ENCODE measurements at places on chromosomes 1 and 21. TPM values are rescaled to one million over a fixed set of nuclear protein-coding genes. Genes with fewer than 3 reads are reported as not detected.

DNA sequence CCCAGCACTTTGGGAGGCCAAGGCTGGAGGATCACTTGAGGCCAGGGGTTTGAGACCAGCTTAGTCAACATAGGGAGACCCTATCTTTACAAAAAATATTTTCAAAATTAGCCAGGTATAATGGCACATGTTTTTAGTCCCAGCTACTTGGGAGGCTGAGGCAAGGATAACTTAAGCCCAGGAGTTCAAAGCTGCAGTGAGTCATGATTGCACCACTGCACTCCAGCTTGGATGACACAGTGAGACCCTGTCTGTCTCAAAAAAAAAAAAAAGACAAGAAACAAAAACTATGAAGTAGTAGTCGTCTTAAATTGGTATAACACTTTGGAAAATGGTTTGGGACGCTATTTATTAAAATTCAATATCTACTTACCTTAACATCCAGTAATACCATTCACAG lies 7.7 kb downstream of the AIM2 start:
- no peak for DNase-seq

- no peak for DNase-seq
These were observed 20.1 kb downstream of the GALNT2 start for GRCh38 chr1:230087028-230087716.

DNA sequence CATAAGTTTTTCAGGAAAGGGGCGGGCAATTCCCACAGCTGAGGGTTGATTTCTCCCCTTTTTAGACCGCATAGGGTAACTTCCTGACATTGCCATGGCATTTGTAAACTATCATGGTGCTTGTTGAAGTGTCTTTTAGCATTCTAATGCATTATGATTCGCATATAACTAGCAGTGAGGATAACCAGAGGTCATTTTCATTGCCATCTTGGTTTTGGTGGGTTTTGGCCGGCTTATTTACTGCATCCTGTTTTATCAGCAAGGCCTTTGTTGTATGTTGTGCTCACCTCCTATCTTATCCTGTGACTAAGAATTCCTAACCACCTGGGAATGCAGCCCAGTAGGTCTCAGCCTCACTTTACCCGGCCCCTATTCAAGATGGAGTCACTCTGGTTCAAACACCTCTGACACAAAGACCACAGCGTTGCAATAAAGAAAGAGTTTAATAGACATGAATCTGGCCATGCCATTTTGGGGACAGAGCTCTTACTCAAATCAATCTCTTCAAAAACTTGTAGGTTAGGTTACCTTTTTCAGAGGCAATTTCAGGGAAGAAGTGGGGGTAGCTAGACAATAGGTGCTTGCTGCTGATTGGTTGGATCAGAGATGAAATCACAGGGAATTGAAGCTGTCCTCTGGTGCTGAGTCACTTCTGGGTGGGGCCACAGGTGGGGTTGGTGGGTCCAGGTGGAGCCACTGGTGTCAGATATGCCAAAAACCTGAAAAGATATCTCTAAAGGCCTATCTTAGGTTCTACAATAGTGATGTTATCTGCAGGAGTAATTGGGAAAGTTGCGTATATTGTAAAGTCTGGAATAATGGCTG lies 23.3 kb downstream of the TBX19 start:
- DNase-seq, result no peak

GRCh38 chr1:208105756-208106155 lies 138.4 kb downstream of the PLXNA2 start:
- DNase-seq, result no peak

- DNase-seq, result no peak
These were observed 13.0 kb upstream of the TTC22 start for GRCh38 chr1:54814126-54814498.

GRCh38 chr1:10771789-10772188 lies 24.7 kb downstream of the CASZ1 start:
- DNase-seq, result no peak

GRCh38 chr1:61914823-61915482 lies 172.7 kb downstream of the PATJ start:
- no peak for DNase-seq

The FBXO28 gene
- 23.9 TPM for total RNA-seq

The PARS2 gene
- total RNA-seq, result 3.8 TPM

The APOBEC4 gene
- total RNA-seq, result not detected

The SERTAD4 gene
- 3.7 TPM for total RNA-seq

The LRRC8D gene
- total RNA-seq, result 3.4 TPM
